Inflammatory macrophage treated with lipopolysaccharide for 4 hours (primary cell): ENCODE measurements at places on chromosomes 6 and 20.
A peak's percentile ranks its signal among the peaks of the same experiment; 100 is the strongest.

- DNase-seq: no peak
Measured at GRCh38 chr20:58038123-58038654, 190.3 kb downstream of the ANKRD60 start.

GRCh38 chr20:35768731-35769664, 2.8 kb upstream of the PHF20 start:
- DNase-seq: peak; percentile 95

DNA sequence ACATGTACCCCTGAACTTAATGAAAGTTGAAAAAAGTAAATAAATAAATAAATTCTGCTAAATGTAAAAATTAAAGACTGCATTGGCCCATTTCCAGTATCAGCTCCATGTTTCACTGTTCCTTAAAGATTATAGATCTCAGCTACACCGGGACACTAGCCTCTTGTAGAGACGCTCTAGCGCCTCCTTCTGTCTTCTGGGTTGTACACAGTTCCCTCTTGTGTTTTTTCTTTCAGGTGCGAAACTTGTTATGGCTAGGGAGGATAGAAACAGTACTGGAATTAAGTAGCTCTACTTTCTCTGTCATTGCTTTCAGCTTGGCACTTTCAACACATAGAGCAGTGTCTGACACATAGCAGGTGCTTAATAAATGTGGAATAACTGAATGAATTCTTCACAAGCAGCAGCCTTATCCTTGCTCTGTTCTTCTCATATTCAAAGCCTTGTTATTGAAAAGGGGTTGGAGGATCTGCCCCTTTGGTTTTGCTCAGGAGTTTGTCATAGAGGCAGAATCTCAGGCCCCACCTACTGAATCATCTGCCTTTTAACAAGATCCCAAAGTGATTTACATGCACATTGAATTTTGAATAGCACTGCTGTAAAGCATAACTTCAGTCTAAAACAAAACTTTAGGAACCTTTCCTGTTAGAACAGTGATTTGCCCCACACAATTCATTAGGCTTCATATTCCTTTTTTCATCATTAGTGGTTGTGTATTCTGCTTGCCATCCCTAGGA, 92.3 kb downstream of the FIG4 start:
- DNase-seq: peak; percentile 27

GRCh38 chr20:50695135-50695872, 4.0 kb upstream of the RIPOR3 start:
- DNase-seq: no peak

DNA sequence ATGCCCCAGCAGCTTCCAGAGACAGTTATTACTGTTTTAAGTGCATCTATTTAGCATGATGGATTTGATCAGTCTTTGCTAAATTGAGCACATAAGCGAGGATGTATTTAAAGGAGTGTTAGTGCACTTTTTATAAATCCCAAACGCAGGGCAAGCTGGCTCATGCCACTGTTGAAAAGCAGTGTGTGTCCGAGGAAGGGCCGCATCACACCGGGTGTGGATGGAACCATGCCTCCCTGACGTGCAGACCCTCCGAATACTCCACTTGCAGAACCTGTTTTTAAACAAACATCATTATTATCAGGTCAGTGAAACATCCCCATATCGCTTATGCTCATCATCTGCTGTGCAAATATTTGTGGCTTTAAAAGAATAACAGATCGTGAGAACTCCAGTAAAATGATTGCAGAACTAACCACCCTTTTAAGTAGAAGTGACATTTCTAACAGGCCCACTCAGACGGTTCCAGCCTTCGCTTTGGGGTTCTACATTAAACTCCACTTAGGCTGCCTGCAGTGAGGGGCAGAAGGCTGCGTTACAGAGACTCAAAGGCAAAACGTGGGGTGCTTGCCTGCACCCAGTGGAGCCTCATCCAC, 190.1 kb downstream of the CDH4 start:
- DNase-seq: no peak

- DNase-seq: peak; percentile 6
Measured at GRCh38 chr6:72653026-72653425, 31.2 kb downstream of the KCNQ5 start.

DNA sequence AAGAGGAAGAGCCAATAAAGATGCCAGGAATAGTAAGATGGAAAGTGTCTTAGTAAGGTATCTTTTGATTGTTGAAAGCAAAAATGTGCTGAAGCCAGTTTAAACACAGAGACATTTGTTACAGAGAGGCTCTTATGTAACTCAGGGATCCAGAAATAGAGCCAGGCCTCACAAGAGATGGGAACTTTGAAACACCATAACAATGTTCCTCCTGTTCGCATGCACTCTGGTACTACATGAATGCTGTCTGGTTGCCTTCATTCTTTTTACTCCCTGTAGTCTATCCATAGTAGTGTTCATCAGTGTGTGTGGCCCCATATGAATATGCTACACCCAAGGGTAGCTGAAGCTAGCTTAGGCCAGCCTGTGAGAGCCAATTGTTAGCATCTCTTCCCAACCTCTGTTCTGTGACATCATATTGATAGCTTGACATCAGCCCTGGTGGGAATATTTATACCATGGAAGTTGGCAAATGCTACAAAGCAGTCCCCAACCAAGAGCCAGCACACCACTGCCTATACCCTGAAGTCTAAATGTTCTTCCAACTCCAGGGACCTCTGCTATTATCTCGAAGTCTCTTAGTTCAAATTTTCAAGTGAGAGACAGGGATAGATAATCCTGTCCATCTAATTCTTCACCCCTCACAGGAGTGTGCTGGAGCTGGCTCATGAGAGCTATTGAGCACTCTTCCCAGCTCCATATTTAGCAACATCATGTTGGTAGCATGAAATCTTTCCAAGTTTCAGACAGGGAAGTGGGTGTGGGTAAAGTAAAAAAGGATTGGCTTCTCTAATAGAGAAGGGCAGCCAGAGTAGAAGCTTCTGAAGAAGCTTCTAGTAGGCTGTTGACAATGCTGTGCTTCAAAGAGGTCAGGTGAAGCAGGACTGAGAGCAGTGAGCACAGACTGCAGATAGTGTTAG, 7.0 kb downstream of the NDUFAF5 start:
- no peak for DNase-seq

DNA sequence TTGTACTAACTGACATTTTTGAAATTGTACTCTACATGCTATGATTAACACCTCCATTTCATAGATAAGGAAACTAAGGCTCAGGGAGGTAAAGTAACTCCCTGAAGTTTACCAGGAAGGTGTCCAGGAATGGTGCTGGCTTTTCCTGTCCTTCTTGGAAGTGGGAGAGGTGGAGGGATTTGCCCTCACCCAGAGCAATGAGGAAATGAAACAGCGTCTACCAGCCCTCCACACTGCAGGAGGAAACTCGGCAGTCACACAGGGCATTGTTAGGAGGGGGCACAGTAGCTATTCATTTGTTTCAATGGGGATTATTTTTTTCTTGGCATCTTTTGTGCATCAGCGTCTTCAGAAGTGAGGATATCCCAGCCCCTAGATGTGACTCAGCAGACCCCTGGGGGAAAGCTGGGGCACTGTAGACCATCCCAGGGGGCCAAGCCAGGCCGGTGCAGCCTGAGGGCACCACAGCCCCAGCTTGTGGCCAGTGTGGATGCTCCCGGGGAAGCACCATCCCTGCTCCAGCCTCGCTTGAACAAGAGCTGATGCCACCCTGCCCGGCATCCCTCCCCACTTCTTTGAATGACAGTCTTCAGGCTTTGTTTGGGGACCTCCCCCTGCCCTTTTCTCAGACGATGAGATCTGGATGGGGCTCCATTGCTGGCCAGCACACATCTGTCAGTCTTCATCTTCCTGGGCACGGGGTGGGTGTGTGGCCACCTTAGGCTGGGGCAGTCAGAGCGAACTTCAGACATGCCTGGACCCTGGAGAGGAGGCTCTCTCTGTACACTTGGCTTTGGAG, 224.4 kb upstream of the PMEPA1 start:
- no peak for DNase-seq

DNA sequence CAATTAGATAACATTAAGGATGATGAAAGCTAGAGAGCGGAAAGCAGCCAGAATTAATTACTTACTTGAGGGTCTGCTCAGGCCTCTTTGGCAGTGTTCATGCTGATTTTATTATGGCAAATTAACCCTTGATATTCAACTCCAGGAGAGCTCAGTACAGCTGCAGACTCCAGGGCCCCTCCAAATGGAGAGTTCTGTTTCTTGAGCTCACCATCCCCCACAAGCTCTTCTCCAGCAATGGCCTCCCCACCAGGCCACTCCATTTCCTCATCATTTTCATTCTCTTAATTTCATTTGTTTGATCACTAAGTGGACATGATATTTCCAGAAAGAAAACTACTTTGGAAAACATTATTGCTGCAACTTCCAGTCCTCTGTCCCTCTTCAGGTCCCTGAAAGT, 513.3 kb upstream of the NOX3 start:
- DNase-seq: no peak
